ENCODE measurements at places on chromosomes 2 and 18.
A peak's percentile ranks its signal among the peaks of the same experiment; 100 is the strongest.

GRCh38 chr18:24992491-24992890, 359.5 kb downstream of the ZNF521 start:
- no peak for DNase-seq

GRCh38 chr2:217316743-217317142, 456.9 kb upstream of the TNP1 start:
- no peak for DNase-seq

- DNase-seq: no peak
These were observed 119.8 kb downstream of the PTPN4 start for GRCh38 chr2:119879502-119879901.

DNA sequence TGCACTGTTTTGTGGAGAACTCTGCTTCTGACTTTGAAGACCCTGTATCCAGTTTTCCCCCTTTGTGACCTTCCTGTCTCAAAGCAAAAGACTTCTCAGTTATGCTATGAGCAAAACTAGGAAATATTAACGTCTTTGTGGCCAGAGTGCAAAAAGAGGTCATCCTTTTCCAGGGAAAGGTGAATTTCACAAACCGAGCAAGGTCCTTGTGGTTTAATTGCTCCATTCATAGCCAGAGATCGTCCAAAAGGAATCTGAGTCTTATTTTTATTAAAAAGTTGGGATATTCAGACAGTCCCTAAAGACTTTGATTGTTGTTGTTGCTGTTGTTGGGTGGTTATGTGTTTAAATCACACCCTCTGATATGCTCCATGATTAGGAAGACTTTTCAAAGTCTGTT, 77.4 kb downstream of the NAB1 start:
- DNase-seq: no peak

DNA sequence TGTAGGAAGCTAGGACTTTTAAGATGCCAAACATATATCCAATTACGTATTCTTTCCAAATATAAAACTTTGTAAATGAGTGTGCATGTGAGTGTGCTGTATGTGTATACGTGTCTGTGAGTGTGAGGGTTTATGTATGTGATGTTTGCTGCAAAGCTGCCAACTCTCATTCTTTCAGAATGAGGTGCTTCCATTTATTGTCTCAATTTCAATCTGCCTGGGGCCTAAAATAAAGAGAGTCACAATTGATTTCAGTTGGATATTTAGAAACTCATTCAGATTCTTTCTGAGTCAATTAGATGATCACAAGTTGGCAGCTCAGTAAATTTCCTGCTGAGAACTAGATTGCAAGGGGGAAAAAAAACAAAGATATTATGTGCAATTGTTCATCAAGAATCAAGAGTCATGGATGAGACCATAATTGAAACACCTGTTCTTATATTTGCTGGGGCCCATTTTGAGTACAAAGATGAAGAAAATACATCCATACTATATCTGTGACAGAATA, 621.2 kb upstream of the ACVR2A start:
- DNase-seq: no peak

- DNase-seq: peak; percentile 38
These were observed 65.4 kb upstream of the VRK2 start for GRCh38 chr2:57981083-57981768.

DNA sequence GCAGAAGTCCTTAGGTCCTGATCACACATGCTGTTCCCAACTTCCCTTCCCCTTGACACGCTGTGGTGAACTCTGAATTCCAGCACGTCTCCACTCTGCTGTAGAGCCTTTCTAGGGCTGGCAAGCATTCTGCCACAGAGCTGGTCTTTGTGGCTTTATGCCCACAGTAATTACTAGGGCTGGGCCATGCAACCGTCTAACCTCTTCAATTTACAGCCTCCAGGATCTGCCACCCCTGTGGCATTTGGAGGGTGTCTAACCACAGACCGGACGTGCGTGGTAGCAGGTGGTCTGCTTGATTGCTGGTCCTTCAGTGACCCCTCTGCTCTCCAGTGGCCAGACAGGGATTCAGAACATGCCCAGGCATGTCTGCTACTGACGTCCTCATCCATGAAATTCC, 43.1 kb upstream of the TGFA start:
- DNase-seq: no peak

- DNase-seq: no peak
These were observed 45.4 kb downstream of the SLC40A1 start for GRCh38 chr2:189534854-189535832.

- DNase-seq: no peak
These were observed 327.4 kb upstream of the CWC22 start for GRCh38 chr2:180334514-180334913.

GRCh38 chr2:168607992-168608391, 151.9 kb downstream of the CERS6 start:
- no peak for DNase-seq

All from bone marrow (tissue), 2 donors.